ENCODE measurements at places on chromosomes 2 and 18. TPM values are rescaled to one million over a fixed set of nuclear protein-coding genes. Genes with fewer than 3 reads are reported as not detected.

DNA sequence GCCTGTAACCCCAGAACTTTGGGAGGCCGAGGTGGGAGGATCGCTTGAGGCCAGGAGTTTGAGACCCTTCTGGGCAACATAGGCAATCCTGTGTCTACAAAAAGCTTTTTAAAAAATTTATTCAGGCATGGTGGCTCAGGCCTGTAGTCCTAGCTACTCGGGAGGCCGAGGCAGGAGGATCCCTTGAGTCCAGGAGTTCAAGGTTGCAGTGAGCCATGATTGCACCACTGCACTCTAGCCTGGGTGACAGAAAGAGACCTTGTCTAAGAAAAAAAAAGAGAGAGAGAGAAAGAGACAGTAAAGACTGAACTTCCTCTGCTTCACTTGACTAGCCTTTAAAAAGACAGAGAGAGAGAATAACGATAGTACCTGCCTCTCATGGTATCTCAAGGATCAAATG, 62.4 kb downstream of the INPP5D start:
- H3K4me3 ChIP-seq, result no peak overlapping the region
- H3K27me3 ChIP-seq, result no peaks in the 10 kb centered on the region
- H3K36me3 ChIP-seq, result peaks cover 88% of the 10 kb centered on the region
- DNase-seq, result no peak
- no peak overlapping the region for H3K27ac ChIP-seq

GRCh38 chr2:166373539-166373938, 2.2 kb downstream of the SCN9A start:
- no peak overlapping the region for H3K27ac ChIP-seq
- DNase-seq, result no peak
- H3K36me3 ChIP-seq, result no peaks in the 10 kb centered on the region
- no peak overlapping the region for H3K4me3 ChIP-seq

WNT10A gene
- polyA plus RNA-seq, result 0.04 TPM

TPO gene
- not detected for polyA plus RNA-seq

SFT2D3 gene
- polyA plus RNA-seq, result 3.8 TPM

GRCh38 chr2:102147935-102148334, 5.4 kb downstream of the IL1R1 start:
- peak; percentile 50 for DNase-seq
- peaks cover 8% of the 10 kb centered on the region for H3K4me1 ChIP-seq
- no peak overlapping the region for H3K4me3 ChIP-seq
- H3K27me3 ChIP-seq, result peaks cover 9% of the 10 kb centered on the region
- no peaks in the 10 kb centered on the region for H3K36me3 ChIP-seq
- no peak overlapping the region for H3K27ac ChIP-seq

GRCh38 chr2:106085181-106085940, 108.7 kb downstream of the UXS1 start:
- no peak overlapping the region for H3K4me3 ChIP-seq
- no peaks in the 10 kb centered on the region for H3K27me3 ChIP-seq
- no peak overlapping the region for H3K27ac ChIP-seq

DNA sequence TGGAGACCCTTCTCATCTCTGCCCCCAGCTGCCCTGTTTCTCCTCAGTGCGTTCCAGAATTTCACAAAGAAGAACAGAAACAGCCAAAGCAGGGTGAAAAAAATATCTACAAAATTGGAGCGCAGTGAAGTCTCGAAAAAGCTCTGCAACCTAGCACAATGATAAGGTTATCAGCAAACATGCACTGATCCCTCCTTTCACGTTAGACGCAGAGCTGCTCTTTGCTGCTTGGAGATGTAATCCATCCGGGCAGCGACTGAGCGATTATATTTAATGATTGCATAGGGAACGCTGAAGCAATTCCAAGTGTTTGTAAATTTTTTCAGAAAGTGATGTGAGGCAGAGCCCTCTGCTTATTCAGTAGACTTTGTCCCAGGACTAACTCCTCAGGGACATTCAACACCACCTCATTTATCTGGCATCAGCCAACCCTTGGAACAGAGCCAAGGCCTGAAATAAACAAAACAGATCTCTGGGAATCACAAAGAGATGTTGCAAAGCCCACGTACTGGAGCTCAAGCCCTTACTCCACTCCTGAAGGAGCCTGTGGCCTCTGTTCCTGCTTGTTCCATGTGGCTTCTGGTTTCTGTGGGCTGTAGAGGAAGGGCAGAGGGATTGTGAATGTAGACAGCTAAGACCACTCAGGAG, 172.6 kb upstream of the BCL2L11 start:
- no peak for DNase-seq
- H3K4me3 ChIP-seq, result no peak overlapping the region
- H3K4me1 ChIP-seq, result peaks cover 23% of the 10 kb centered on the region
- H3K27ac ChIP-seq, result peak overlapping the region; percentile 81
- no peaks in the 10 kb centered on the region for H3K27me3 ChIP-seq
- no peaks in the 10 kb centered on the region for H3K36me3 ChIP-seq

DNA sequence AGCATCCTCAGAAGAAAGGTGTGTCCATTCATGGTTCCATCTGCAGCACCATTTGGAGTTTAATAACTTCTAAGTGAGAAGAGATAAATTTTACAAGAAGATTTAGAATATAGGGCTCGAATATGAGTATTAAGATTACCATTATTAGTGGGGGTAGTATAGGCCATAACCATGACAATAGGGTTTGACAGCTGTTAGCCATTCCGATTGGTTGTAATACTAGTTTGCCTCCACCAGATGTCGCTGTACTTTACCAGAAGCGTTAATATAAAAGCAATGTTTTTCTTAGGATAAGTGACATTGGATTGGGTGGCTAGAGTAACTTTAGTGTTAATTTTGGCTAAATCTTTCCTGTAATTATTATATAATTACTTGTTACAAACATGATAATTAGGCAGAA, 107.5 kb upstream of the SRD5A2 start:
- H3K36me3 ChIP-seq, result no peaks in the 10 kb centered on the region
- H3K4me1 ChIP-seq, result no peaks in the 10 kb centered on the region
- no peak overlapping the region for H3K27ac ChIP-seq
- no peaks in the 10 kb centered on the region for H3K27me3 ChIP-seq
- no peak for DNase-seq
- H3K4me3 ChIP-seq, result no peak overlapping the region

DNA sequence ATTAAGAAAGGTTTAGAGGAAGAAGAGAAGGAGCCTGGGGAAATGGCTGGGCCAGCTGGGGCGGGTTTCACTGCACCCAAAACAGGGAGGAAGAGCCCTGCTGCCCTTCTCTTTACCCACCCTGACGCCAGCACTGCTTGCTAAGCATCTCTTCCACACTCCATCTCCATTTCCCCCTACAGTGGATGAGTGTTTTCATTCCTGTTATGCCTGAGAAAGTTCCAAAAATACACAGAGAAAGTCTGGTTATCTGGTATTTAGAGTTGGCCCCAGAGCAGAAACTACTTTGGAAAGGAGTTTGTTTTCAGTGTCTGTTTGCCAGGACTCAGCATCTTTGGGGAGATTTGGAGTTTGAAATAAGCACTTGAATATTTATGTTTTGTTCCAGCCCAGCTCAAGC, 451.0 kb downstream of the SLC4A3 start:
- H3K27me3 ChIP-seq, result no peaks in the 10 kb centered on the region
- no peaks in the 10 kb centered on the region for H3K4me1 ChIP-seq
- DNase-seq, result no peak
- H3K36me3 ChIP-seq, result no peaks in the 10 kb centered on the region
- no peak overlapping the region for H3K27ac ChIP-seq

DNA sequence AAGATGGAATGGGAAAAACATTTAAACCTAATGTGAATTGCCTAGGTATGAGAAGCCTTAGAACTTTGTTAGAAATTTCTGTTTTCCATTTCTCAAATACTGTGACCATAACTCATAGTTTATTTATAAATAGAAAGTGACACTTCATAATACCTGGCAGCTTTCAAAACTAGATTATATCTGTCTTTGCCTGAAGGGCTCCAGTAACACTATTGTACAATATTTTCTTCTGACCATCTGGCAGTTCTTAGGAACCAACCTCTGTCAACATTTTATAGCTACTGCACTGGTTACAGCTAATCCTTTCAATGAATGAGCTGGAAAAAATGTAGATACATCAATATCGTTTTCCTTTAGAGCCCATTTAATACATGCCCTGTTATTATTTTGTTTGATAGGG, 237.4 kb downstream of the CAMKMT start:
- H3K4me3 ChIP-seq, result no peak overlapping the region
- H3K27me3 ChIP-seq, result no peaks in the 10 kb centered on the region
- no peak for DNase-seq
- no peaks in the 10 kb centered on the region for H3K36me3 ChIP-seq
- no peaks in the 10 kb centered on the region for H3K4me1 ChIP-seq
- H3K27ac ChIP-seq, result no peak overlapping the region

DNA sequence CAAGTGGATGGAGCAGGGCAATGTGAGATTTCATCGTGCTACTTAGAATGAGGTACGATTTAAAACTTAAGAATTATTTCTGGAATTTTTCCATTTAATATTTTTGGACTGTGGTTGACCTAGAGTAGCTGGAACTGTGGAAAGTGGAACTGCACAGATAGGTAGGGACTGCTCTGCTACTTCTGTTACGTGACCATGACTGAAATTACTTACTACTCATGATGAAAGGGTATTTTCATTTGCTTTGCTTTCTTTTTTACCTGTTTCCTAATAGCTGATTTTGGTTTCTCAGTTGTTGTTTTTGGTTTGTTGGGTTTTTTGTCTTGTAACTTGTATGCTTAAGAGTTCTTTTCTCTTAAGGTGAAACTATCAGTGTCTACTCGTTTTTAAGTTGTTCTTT, 11.4 kb downstream of the UBE2E3 start:
- H3K27ac ChIP-seq, result no peak overlapping the region
- H3K4me1 ChIP-seq, result no peaks in the 10 kb centered on the region
- peaks cover 11% of the 10 kb centered on the region for H3K36me3 ChIP-seq
- H3K27me3 ChIP-seq, result no peaks in the 10 kb centered on the region
- H3K4me3 ChIP-seq, result no peak overlapping the region
- DNase-seq, result no peak

- DNase-seq, result no peak
- no peak overlapping the region for H3K27ac ChIP-seq
- no peaks in the 10 kb centered on the region for H3K36me3 ChIP-seq
- no peaks in the 10 kb centered on the region for H3K27me3 ChIP-seq
Observed at GRCh38 chr2:128787616-128788015, 468.9 kb upstream of the HS6ST1 start.

Data from CD14-positive monocyte (primary cell).